ENCODE measurements at places on chromosomes 13 and 19.

DNA sequence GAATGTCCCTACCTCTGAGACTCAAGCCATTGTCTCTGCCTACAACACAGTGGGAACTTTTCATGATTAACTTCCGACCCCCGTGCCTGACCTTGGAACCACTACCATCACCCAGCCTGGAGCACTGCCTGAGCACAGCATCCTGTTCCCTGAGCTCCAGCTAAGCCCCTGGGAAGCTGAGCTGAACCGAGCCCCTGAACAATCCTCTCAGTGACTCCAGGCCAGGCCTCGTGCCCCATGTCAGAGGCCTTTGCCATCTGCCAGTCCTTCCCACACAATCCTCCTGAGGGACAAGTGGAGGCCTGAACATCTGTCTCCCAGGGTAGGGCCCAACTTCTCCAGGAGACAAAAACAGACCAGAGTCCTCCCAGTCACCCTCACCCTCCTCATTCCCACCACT lies 17.5 kb downstream of the CEACAM3 start:
- DNase-seq: no peak

- no peak for DNase-seq
These were observed 666.6 kb downstream of the SLITRK1 start for GRCh38 chr13:83215627-83216026.

DNA sequence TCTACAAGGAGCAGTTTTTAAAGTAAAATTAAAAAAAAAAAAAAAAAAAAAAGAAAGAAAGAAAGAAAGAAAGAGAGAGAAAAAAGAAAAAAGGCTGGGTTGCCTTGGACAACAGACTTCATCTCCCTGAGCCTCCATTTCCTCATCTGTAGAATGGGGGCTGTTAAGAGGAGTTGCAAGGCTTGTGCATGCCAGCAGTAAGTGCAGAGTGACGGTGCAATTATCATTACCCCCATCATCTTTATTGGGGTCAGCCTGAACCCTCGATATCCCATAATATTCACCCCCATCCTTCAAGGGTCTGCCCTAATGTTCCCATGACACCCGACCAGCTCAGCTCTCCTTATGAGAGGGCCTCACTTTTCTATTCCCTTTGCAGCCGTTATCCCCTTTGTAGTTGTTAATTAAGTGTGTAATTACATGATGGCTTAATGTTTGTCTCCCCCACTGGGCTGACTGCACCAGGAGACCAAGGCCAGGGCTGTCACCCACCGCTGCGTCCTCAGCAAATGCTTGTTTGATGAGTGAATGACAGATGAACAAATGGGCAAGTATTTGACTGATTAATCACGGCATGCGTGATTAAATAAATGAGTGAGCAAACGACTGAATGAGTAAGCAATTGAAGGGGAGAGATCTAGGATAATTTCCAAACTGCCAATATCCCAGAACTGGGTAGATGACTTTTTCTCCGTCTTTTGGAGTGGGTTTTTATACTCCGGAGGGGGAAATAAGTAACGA lies 10.1 kb downstream of the FOSB start:
- no peak for DNase-seq

GRCh38 chr19:28066988-28067387 lies 1146.0 kb downstream of the UQCRFS1 start:
- no peak for DNase-seq

- DNase-seq: no peak
These were observed 13.6 kb downstream of the C19orf25 start for GRCh38 chr19:1465191-1466016.

DNA sequence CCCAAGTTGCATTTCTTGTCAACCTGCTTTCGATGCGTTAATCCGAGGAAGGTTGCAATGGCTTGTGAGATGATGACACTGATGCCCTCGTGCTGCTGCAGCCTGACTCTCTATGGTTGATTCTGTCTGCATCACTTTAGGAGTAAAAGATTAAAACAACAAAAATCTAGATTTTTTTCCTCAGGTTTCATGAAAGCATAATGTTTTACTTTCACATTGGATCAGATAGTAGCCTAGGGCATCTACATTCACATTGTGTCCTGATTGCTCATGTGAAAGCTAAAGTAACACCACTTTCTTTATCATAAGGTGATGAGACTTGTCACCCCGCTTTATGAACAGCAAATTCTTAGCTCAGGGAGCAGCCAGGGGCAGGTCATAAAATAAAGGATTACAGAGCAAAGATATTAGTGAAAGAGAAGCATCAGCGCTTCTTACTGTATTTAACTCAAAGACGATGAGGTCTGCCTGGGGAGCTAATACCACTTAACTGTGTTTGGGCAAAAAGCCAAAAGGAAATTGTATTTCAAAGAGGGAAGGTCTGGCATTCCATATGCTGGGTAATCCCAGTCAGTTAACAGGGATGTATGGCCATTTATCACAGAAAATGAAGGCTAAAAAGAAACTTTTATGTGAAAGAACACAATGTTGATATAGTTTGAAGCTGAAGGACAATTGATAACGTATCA lies 270.5 kb downstream of the GPC6 start:
- DNase-seq: no peak

GRCh38 chr13:80339912-80340650 lies 845 bp downstream of the SPRY2 start:
- DNase-seq: no peak

- DNase-seq: no peak
These were observed 10.5 kb downstream of the STOML3 start for GRCh38 chr13:38979891-38980749.

DNA sequence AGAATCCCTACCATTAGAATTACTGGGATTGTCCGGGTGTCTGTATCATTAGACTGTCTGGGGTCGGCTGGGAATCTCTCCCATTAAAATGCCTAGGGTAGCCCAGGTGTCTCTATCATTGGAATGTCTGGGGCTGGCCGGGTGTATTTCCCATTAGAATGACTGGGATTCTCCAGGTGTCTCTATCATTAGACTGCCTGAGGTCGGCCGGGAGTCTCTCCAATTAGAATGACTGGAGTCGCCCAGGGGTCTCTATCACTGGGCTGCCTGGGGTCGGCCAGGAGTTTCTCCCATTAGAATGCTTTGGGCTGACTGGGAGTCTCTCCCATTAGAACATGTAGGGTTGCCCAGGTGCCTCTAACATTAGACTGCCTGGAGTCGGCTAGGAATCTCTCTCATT lies 1560.7 kb downstream of the UQCRFS1 start:
- DNase-seq: no peak

GRCh38 chr19:33777753-33778088 lies 18.9 kb upstream of the KCTD15 start:
- no peak for DNase-seq

DNA sequence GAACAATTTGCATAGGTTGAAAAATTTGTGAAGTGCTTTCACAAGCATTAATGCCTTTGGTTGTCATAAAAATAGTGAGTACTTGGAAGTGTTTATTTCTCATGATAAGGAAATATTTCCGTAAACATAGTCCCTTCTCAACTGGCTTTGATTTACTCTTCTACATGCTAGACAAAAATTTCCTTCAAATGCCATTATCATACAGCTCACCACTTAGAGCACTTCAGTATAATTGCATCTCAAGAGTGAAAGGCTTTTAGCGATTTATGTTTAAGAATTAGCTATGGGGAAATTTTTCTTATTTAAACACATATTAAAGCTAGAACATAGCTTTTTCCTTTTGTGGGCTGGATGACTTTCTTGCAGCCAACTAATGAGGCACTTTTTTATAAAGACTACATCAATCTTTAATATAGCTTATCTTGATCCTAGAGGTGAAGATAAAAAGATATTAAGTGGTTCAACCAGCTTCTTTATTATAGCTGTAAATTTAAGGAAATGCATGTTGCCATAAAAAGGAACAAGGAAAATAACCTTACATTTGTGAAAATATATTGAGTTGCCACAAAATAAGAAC lies 656.8 kb downstream of the SLITRK6 start:
- no peak for DNase-seq

- DNase-seq: no peak
These were observed 1.1 kb downstream of the LNX2 start for GRCh38 chr13:27619093-27619727.

DNA sequence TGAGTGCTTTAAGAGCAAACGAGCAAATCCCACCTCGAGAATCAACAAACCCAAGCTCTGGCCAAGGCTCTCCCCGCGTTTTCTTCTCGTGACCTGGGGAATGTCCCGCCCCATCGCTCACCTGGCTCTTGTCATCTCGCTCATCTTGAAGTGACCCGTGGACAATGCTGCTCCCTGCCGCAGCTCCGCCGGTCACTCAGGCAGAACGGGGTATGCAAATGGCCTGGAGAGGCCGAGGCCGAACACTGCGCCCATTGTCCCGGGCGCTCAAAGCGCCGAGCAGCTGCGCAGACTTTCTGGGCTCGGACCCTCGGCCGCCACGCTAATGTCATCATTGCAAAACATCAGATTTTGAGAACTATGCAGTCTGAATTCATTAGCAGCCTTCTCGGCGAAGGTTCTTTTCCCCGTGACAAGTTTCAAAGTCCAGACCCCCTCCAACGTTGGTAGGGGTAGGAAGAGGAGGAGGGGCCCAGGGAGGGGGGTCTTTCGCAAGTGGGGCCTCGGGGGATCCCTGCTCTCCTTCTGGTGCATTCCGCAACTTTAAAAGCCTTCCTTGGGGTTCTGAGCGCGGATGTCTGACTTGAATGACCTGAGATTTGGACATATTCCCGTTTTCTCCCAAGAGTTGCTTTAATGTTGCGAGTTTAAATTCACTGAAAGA lies 39.7 kb downstream of the SOX1 start:
- no peak for DNase-seq

GRCh38 chr19:40407714-40408597 lies 5.2 kb downstream of the PRX start:
- no peak for DNase-seq

- no peak for DNase-seq
These were observed 3.0 kb upstream of the PNKP start for GRCh38 chr19:49870309-49870901.
